ENCODE measurements at places on chromosomes 6 and 20. TPM values are rescaled to one million over a fixed set of nuclear protein-coding genes. Genes with fewer than 3 reads are reported as not detected.

ENPP4 gene
- 25.1 TPM for total RNA-seq

ADAM33 gene
- total RNA-seq, result 30.8 TPM

VSTM2L gene
- not detected for total RNA-seq

RNASET2 gene
- total RNA-seq, result 20.9 TPM

NHLRC1 gene
- 3.1 TPM for total RNA-seq

CTAGE9 gene
- total RNA-seq, result not detected

LY6G6F gene
- not detected for total RNA-seq

LCA5 gene
- total RNA-seq, result 4.7 TPM

MACROD2 gene
- total RNA-seq, result 3.1 TPM

FAM229B gene
- 6.3 TPM for total RNA-seq

CALHM6 gene
- total RNA-seq, result 8.9 TPM

PPARD gene
- 2.6 TPM for total RNA-seq

TSBP1 gene
- total RNA-seq, result not detected

TRIM15 gene
- not detected for total RNA-seq
